ENCODE measurements at places on chromosomes 1 and 21.

DNA sequence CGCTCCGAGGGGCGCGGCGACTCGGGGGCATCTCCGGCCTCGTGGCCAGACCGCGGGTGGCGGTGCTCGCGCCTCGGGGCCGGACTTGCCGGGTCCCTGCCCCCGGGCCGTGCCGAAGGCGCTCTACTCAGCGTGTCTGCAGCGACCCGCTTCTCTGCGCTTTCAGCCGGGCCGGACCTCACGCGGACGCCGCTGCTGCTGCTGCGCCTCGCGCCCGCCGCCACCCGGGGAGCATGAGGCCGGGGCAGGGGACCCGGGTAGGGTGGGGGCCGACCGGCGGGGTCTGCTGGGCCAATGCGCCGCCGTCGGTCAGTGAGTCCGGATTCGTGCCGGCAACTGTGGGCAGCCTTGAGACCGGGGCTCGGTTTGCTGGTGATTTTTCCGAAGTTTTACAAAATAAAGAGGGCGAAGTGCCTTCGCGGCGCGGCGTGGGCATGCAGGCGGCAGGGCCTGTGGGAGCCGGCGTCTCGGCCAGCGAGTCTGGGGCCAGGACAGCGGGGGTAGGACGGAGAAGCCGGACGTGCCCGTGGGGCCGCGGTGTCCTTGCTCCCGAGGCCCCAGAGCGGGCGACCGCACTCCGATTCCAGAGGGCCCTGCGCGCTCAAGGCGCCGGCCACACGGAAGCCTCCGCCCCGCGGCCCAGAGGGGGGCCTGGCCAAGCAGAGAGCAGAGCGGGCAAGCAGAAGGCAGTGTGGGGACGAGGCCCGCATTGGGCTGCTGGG lies 749 bp downstream of the FAM163A start:
- DNase-seq, result no peak

- DNase-seq, result peak; percentile 4
Observed at GRCh38 chr1:177546346-177546745, 375.6 kb downstream of the BRINP2 start.

- peak; percentile 71 for DNase-seq
Observed at GRCh38 chr1:228004331-228004855, 2.4 kb upstream of the WNT3A start.

GRCh38 chr21:16310176-16310575 lies 580.4 kb downstream of the USP25 start:
- no peak for DNase-seq

DNA sequence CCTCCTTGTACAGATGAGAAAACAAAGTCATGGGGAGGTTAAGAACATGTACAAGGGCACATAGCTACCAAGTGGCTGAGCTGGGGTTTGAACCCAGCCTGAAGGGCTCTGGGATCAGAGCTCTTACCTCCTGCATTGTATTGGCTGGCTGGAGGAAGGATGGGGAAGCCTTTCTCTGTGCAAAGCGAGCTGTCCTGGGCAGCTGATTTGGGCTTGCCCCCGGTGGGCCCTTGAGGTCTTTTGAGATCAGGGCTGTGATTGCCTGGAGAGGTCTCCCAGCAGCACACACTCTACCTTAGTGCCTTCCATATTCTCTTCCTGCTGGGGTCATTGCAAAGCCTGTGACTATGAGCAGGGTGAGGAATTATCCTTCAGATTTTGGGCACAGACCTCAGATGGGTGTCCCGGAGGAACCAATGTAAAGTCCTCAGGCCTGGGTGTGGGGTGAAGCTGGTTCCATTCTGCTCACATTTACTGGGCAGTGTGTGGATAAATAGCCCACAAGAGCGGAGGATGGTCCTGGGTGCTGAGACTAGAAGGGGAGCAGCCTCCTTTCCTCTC lies 53.3 kb upstream of the EPS8L3 start:
- DNase-seq, result no peak

- DNase-seq, result no peak
Observed at GRCh38 chr1:9860887-9861286, 37.1 kb upstream of the CLSTN1 start.

- no peak for DNase-seq
Observed at GRCh38 chr1:108149796-108150467, 50.2 kb downstream of the SLC25A24 start.

DNA sequence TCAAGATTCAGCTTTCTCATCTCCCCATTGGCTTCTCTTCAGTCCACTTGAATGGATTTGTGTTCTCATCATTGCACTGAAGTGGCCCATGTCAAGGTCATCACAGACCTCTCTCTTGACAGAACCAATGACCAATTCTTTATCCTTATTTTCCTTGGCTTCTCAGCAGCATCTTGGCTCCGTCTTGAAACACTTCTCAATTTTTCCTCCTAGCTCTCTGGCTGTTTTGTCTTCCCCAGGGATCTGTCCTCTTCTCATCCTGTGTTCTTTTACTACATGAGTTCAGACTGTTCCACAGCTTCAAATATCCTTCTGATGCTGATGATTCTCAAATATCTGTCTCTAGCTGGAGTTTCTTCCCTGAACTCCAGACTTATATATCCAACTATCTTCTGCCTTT lies 78.6 kb downstream of the COLGALT2 start:
- DNase-seq, result no peak

DNA sequence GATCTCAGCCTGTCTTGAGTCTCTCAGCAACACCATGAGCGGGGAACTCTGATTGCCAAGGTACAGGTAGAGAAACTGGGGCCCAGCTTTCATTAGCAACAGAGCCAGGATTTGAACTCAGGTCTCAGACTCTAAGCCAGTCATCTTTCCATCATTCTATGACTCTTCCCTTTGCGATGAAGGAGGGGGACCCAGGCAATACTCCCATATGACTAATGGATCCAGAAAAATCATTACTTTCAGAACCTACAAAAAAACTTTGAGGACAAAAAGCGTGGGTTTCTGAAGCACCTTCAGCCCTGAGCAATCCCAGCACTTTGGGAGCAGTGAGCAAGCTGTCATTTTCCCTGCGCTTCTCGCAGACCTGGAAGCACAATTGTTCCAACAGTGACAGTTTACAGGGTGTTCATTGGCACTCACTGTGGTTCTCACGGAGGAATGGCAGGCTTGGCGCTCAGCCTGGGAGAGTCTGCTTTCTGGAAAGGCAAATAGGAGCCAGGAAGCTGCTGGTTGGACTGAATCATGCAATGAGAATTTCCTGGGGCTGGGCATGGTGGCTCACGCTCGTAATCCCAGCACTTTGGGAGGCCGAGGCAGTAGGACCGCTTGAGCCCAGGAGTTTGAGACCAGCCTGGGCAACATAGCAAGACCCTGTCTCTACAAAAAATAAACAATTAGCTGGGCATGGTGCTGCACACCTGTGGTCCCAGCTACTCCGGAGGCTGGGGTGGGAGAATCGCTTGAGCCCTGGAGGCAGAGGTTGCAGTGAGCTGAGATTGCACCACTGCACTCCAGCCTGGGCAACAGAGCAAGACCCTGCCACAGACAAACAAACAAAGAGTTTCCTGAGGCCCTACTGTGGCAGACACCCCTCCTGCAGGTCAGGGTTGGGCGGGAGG lies 40.1 kb downstream of the SLC2A7 start:
- DNase-seq, result peak; percentile 99

GRCh38 chr1:200245473-200245872 lies 164.4 kb downstream of the ZNF281 start:
- peak; percentile 59 for DNase-seq

DNA sequence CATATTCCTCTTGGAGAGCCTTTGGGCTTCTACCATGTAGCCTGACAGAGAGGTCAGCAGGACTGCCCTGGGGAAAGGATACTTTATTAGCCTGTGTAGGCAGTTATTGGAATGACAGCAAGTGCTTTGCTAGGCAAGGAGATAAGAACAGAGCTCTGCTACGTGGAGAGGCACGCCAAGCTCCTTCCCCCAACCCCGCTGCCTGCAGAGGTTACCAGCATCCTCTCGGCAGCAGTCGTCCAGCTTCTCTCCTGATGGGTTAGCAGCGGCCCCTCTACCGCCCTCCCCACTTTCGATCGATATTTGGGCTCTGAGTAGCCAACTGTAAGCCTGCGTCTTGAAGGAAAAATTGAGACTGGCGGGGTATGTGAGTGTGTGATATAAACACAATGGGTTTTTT lies 122.3 kb downstream of the DHRS3 start:
- DNase-seq, result no peak

DNA sequence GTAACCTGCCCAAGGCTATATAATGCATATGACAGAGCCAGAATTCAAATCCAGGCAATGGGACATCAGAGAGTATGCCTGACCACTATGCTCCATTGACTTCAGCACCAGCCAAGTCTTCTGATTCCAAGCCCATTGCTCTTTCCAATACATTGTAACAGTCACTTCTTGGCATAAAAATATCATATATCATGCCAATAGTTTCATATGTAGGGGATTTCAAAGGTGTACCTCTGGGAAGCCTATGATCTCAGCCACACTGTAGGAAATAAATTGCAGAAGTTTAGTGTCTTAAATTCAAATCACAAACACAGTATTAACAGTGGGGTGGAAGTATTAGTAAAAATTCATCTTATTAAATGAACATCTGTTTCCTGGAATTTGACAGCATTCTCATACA lies 30.0 kb upstream of the ROR1 start:
- DNase-seq, result no peak

GRCh38 chr1:31669786-31670592 lies 25.3 kb upstream of the PEF1 start:
- peak; percentile 77 for DNase-seq

- peak; percentile 64 for DNase-seq
Observed at GRCh38 chr1:218259800-218260199, 25.3 kb upstream of the RRP15 start.

- DNase-seq, result no peak
Observed at GRCh38 chr1:100462326-100463025, 75.5 kb upstream of the GPR88 start.

DNA sequence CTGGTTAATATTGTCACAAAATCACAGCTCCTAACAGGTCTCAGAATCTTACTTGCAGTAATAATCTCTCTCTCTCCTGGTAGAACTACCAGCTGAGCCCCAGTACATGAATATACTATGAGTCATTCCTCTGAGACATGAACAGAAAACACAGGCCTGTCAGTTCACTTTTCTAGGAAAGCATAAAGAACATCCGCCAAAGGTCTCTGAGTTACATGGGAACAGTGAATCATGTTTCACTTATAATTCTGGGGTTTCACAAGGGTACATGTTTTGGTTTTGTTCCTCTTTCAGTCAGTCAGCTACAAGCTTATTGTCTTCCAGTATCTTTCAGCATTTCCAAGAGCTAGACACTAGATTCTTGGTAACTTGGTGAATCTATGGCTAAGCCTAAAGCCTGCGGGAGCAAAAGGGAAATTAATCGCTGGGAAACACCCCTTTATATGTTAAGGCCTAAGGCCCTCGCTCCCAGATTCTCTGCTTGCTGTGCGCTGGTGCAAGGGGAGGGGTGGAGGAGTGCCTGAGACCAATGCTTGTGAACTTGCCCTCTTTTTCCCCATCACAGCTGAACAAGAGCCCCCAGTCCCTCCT lies 31.7 kb downstream of the IFNGR2 start:
- DNase-seq, result peak; percentile 93

- no peak for DNase-seq
Observed at GRCh38 chr21:33109574-33110339, 39.8 kb downstream of the OLIG1 start.

DNA sequence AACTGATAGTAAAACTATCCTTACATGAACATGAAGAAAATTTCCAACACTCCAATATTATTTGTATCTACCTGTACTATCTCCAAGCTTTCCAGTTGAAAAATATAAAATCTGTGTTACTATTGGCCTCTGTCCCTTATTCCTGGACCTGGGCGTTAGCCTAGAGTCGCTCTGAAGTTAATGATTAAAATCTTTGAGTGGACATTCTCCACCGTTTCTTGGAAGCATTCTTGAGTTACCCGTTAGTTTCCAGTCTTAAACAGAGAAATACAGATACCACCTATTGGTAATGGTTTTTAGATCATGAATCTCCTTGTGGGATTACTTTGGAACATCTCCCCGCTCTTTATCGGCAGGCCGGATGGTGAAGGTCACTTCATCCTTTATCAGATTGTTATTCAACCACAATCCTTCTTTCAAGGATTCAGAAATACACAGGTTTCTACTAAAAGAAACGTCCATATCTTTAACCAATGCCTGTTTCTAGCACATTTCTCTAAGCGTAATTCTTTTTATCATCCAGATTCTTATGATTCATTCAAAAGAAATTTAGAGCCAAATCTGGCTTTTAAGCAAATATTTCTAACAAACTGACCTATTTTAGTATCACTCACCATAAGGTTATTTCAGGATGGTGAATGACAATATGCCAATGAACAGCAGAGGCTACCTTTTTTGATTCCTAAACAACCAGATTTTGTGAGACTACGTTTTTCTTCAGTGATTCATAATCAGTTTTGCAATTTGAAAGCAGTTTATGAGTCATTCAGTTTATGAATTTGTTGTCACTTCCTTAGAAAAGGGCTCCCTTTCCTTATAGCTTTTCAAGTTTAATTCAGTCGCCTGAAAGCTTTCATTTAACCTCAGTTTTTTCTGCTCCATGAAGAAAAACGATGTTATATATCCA lies 70.2 kb upstream of the ERRFI1 start:
- peak; percentile 97 for DNase-seq

GRCh38 chr1:224673141-224673540 lies 57.0 kb downstream of the CNIH3 start:
- DNase-seq, result no peak

DNA sequence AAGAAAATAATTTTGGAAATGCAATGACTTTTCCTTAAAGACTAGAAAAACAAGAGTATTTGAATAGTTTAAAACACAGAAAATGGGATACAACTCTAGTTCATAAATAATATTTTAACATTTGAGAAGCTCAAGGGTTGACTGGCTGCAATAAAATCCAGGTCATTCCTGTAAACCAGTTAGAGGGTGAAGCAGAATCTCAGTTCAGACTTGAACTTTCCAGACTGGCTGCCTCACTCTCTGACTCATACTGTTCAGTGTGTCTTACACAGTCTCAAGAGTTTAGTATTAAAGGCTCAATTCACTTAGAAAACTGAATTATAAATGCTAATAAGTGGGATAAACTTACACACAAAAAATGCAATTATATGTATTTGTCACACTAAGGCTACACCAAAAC lies 89.9 kb downstream of the RAVER2 start:
- peak; percentile 47 for DNase-seq

DNA sequence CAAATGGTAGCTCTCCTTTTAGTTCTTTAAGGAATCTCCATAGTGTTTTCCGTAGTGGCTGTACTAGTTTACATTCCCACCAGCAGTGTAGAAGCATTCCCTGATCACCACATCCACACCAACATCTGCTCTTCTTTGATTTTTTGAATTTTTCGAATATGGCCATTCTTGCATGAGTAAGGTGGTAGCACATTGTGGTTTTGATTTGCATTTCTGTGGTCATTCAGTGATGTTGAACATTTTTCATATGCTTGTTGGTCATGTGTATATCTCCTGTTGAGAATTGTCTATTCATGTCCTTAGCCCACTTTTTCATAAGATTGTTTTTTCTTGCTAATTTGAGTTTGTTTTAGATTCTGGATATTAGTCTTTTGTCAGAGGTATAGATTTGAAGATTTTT lies 84.6 kb upstream of the B3GALT2 start:
- no peak for DNase-seq
